MCF 10A (cell line): ENCODE measurements at places on chromosomes 1 and 21. TPM values are rescaled to one million over a fixed set of nuclear protein-coding genes. Genes with fewer than 3 reads are reported as not detected.
A peak's percentile ranks its signal among the peaks of the same experiment; 100 is the strongest.

DNA sequence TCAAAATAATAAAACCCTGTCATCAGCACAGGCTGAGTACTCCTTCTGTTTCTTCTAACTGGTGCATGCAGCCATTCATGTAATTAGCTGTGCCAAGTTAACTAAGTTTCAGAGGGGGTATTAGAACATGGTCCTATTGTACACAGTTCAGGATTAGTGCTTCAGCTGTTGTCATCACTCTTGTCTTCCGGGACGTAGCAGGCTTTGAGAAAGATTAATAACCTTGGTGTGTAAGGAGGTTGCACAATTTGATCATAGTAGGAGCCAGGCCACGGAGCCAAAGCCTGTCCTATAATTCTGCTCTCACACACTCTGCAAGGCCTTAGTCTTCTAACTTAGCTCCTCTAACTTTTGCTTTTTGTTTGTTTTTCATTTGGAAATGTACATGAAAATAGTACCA, 44.7 kb downstream of the PTGFRN start:
- no peak overlapping the region for H3K4me3 ChIP-seq
- no peak overlapping the region for H3K27ac ChIP-seq
- DNase-seq: no peak
- no peaks in the 10 kb centered on the region for H3K27me3 ChIP-seq
- peaks cover 13% of the 10 kb centered on the region for H3K36me3 ChIP-seq

- no peaks in the 10 kb centered on the region for H3K36me3 ChIP-seq
- H3K4me3 ChIP-seq: no peak overlapping the region
- H3K27me3 ChIP-seq: no peaks in the 10 kb centered on the region
- peaks cover 6% of the 10 kb centered on the region for H3K4me1 ChIP-seq
- H3K27ac ChIP-seq: no peak overlapping the region
Measured at GRCh38 chr21:28256420-28256831, 736.3 kb downstream of the LTN1 start.

- H3K4me3 ChIP-seq: no peak overlapping the region
- DNase-seq: peak; percentile 48
- no peaks in the 10 kb centered on the region for H3K27me3 ChIP-seq
- no peaks in the 10 kb centered on the region for H3K36me3 ChIP-seq
- peaks cover 6% of the 10 kb centered on the region for H3K4me1 ChIP-seq
Measured at GRCh38 chr1:162159515-162159914, 90.0 kb downstream of the NOS1AP start.

Gene LINGO4
- total RNA-seq: 0.10 TPM in 1 of 2 replicates, not detected in the other

- no peaks in the 10 kb centered on the region for H3K36me3 ChIP-seq
- H3K4me3 ChIP-seq: no peak overlapping the region
- H3K27me3 ChIP-seq: no peaks in the 10 kb centered on the region
- no peak for DNase-seq
Measured at GRCh38 chr1:65531972-65532570, 111.6 kb downstream of the LEPR start.

DNA sequence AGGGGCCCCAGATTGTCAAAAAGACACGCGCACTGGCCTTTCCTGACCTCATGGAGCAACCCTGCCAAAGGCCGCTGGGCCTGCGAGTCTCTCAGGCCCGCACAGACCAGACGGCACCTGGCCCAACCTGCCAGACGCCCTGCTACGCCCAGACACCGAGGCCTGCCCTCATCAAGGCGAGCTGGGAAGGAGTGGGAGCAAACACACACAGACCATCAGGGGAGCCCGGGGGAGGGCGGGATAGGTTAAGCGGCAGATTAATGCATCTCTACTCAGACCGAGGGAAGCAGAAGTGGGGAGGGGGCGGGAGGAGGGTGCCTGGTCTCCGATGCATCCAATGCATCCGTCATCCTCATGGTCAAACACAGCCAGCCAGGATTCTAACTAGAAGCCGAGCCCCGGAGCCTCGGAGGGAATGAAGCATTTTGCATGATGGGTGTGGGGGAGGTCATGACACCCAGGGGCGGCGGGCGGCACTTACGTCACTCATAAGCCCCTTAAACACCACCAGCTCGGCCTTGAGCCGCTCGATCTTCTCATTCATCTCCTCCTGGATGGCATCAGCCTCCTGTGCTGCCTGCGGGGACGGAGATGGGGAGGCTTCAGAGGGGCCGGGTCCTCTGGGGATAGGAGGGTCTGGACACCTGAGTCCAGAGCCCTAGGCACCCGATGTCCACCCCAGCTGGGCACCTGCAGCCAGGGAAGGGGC, 17.0 kb upstream of the ALDH4A1 start:
- H3K4me3 ChIP-seq: no peak overlapping the region
- H3K36me3 ChIP-seq: peaks cover 23% of the 10 kb centered on the region

Gene FCRL1
- not detected in 2 replicates for total RNA-seq

DNA sequence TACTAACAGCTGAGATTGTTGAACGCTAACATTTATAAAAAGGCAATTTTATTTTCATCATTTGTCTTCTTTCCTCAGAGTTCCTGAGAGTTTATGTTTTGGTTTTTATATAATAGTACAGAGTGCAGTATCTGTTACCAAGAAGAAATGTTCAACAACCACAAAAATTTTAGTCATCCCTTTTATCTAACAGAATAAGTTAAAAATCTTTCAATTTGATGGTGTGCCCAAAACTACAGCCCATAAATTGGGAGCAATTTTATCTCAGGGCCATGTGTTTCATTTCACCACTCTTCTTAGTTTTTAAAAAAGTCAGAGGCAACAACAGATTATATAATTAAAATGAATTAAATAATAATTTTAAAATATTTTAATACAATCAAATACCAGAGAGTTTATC, 37.1 kb downstream of the NEXN start:
- H3K27ac ChIP-seq: no peak overlapping the region
- no peak overlapping the region for H3K4me3 ChIP-seq
- H3K4me1 ChIP-seq: no peaks in the 10 kb centered on the region
- no peak for DNase-seq
- H3K36me3 ChIP-seq: peaks cover 3% of the 10 kb centered on the region

Gene TLR5
- 0.81 and 1.5 TPM in 2 replicates for total RNA-seq

GRCh38 chr1:80059940-80060339, 1053.4 kb upstream of the ADGRL4 start:
- peaks cover 7% of the 10 kb centered on the region for H3K4me1 ChIP-seq
- no peaks in the 10 kb centered on the region for H3K27me3 ChIP-seq
- no peak overlapping the region for H3K4me3 ChIP-seq
- H3K27ac ChIP-seq: no peak overlapping the region
- H3K36me3 ChIP-seq: peaks cover 6% of the 10 kb centered on the region

Gene SLFNL1
- 0.28 and 0.29 TPM in 2 replicates for total RNA-seq

Gene CELA3B
- not detected in 2 replicates for total RNA-seq

DNA sequence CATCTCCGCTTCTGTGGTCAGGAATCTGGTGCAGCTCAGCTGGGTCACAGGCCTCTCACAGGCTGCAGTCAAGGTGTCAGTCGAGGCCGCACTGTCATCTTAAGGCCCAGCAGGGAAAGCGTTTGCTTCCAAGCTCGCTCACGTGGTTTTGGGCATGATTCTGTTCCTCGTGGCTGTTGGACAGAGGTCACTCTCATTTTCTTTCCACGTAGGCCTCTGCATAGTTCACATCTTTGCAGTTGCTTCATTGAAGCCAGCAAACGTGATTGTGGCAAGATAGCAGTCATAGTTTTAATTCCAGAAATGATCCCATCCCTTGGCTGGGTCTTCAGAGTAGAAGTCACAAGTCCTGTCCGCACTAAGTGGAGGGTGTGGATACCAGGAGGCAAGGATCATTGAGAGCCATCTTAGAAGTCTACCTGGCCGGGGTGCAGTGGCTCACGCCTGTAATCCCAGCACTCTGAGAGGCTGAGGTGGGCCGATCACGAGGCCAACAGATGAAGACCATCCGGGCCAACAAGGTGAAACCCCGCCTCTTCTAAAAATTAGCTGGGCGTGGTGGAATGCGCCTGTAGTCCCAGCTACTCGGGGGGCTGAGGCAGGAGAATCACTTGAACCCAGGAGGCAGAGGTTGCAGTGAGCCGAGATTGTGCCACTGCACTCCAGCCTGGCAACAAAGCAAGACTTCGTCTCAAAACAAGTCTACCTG, 24.5 kb downstream of the NECAP2 start:
- no peak overlapping the region for H3K4me3 ChIP-seq
- no peaks in the 10 kb centered on the region for H3K27me3 ChIP-seq
- peaks cover 37% of the 10 kb centered on the region for H3K36me3 ChIP-seq

Gene LCE1E
- total RNA-seq: 1.3 and 1.9 TPM in 2 replicates

Gene CD101
- total RNA-seq: 0.37 and 0.42 TPM in 2 replicates

GRCh38 chr1:56502700-56503245, 76.6 kb downstream of the PLPP3 start:
- H3K27me3 ChIP-seq: no peaks in the 10 kb centered on the region
- peaks cover 5% of the 10 kb centered on the region for H3K4me1 ChIP-seq
- DNase-seq: peak; percentile 11
- no peak overlapping the region for H3K27ac ChIP-seq

GRCh38 chr21:32951041-32951440, 74.7 kb upstream of the OLIG2 start:
- no peaks in the 10 kb centered on the region for H3K4me1 ChIP-seq
- DNase-seq: no peak

DNA sequence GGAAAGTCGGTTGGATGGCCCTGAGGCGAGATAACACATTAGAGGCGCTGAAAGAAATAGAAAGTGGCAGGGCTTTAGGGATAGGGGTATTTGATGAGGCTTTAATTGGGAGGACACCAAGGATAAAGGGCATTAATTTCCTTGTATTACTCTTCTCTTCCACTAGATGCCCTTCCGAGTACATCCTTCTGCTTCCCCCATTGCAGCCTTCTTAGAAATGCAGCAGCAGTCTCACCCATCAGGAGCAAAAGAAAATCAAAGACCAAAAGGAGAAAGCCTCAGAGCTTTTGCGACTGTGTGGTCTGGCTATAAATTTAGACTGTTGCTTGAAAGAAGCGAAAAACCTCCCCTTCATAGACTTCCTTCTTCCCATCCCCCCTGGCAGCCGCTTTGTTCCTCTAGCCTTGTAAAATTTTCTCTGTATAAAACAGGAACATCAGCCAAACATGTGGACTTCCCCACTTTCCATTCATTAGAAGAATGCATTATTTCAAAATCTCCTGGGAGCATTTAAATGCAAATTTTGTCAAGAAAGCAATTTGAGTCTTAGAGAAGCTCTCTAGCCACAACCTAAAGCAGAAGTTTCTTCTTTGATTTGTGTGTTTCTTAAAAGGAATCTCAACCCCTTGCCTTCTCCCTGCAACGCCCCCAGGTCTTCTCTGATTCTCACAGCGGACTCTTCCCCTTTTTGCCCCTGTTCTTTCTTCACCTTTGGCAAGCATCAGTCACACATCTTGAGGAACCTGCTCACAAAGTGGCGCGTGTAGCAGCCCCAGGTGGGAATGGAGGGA, 76.6 kb downstream of the NDUFS5 start:
- peak; percentile 82 for DNase-seq
- H3K27me3 ChIP-seq: no peaks in the 10 kb centered on the region
- no peak overlapping the region for H3K4me3 ChIP-seq
- peaks cover 30% of the 10 kb centered on the region for H3K4me1 ChIP-seq
- no peak overlapping the region for H3K27ac ChIP-seq
- no peaks in the 10 kb centered on the region for H3K36me3 ChIP-seq

Gene KCNJ10
- total RNA-seq: not detected in 2 replicates

GRCh38 chr1:197868751-197869489, 33.5 kb upstream of the C1orf53 start:
- no peaks in the 10 kb centered on the region for H3K4me1 ChIP-seq
- H3K4me3 ChIP-seq: no peak overlapping the region
- peak; percentile 86 for DNase-seq

GRCh38 chr1:8439015-8439702, 121.2 kb downstream of the SLC45A1 start:
- H3K36me3 ChIP-seq: peaks cover 33% of the 10 kb centered on the region
- no peak overlapping the region for H3K4me3 ChIP-seq
- no peak overlapping the region for H3K27ac ChIP-seq

DNA sequence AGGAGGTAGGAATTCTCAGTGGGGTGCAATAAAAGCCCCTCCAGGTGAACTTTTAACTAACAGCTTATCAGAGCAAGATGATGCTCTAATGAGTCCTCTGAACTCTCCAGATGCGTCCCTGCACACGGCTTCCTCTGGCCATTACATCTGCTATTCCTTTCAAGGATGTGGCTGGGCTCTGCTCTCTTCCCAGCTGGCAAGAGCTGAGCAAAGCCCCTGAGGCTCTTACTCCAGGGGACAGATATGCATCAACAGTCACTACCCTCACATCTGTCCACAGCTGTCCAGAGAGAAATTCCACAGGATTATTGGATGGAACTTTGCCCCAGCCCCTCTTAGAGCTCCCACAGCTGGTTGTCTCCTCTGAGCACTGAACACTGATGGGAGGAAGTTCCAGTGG, 267.8 kb downstream of the C1orf94 start:
- H3K4me3 ChIP-seq: no peak overlapping the region
- H3K4me1 ChIP-seq: no peaks in the 10 kb centered on the region
- H3K27me3 ChIP-seq: no peaks in the 10 kb centered on the region
- H3K27ac ChIP-seq: no peak overlapping the region
- DNase-seq: no peak

DNA sequence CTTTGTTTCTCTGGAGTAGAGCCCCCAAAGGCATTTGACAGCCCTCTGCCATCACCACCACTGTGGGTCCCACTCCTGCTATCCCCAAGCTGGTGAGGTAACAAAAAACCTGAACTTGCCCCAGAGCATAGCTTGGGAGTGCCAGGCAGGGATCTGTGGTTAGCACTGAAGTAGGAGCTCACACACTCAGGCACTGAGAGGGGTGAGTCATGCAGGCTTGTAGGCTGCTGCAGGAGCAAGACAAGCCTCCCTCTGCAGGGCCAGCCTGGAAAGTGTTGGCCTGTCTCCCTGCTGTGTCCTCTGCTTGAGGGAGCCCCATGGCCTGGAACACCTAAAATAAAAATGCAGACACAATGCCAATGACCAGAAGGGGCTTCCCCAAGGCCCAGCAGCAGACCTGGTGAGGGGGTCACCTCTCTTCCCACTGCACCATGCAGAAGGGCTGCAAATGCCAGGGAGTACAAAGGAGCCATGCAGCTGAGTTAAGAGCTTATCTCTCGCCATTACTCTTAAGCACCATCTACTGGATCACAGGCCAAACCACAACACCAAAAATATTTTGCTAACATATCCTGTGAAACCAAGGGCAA, 108.9 kb upstream of the POGK start:
- peak; percentile 84 for DNase-seq
- H3K27me3 ChIP-seq: no peaks in the 10 kb centered on the region
- no peak overlapping the region for H3K4me3 ChIP-seq

DNA sequence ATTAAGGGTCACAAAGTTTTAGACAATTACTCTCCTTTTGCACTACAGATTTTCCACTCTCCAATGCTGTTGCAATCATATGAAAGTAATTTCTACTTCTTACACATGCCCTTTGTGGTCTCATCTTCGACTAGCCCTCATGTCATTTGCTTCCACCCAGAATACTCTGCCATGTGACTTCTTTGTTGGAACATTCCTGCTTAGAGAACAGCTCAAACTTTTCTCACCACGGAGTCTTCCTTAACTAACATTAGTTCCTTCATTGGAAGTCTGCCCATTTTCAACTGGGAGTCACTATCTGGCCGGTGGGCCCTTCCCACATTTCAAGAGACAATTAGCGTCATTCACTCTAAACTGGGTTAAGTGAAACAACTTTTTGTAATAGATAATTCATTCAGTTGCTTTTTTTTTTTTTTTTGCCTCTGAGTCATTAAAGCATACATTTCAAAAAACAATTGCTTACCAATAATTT, 142.6 kb upstream of the PALMD start:
- H3K36me3 ChIP-seq: no peaks in the 10 kb centered on the region
- H3K27me3 ChIP-seq: no peaks in the 10 kb centered on the region
- H3K27ac ChIP-seq: peak overlapping the region; percentile 78
